ENCODE measurements at places on chromosomes 1 and 21.

GRCh38 chr1:67432745-67433144 lies 2.5 kb upstream of the SERBP1 start:
- DNase-seq: no peak

DNA sequence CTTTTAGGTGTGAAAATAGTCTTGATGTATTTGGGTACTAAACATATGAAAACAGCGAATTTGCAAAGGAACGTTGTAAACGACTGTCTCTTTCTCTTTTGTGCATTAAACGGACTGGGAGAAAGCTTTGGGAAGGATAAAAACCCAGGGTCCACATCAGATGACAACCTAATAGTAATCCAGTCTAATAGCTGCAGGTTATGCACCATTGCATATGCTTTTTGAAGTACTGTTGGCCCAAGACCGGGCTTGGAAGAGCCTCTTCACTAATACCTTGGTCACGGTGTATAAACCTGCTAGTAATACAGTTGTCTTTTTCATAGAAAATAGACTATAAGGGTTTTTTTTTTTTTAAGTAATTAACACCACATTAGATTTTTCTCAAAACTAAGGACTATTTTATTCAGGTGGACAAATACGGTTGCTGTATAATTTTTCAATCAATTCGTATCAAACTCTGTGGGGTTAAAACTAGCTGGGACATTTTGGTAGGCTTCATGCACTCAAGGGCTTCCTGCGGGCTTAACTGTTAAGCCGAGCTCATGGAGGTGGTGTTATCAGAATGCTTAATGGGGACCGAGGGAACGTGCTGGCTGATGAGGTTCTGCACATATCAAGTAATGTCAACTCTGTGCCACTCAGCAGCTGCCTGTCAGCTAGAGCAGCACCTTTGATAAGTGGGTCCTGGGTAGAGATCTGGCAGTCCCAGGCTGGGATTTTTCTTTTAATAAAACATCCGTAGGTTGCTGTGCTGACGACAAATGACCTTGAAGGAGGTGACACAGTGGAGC lies 2.1 kb downstream of the RYR2 start:
- no peak for DNase-seq

DNA sequence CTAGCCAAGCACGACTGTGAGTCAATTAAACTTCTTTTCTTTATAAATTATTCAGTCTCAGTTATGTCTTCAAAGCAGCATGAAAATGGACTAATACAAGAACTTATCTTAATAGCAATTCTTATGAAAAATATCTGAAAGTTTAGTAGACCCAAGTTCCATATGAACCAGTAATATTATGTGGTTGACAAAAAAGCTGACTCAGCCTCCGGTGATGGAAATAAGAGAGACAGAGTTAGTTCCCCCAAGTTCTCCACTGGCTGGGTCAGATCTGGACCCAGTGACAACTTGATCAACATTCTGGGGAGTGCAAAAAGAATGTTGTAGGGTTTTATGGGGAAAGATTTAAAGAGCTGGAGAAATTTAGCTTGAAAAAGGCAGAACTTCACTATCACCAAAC lies 72.5 kb upstream of the DNAH14 start:
- DNase-seq: no peak

DNA sequence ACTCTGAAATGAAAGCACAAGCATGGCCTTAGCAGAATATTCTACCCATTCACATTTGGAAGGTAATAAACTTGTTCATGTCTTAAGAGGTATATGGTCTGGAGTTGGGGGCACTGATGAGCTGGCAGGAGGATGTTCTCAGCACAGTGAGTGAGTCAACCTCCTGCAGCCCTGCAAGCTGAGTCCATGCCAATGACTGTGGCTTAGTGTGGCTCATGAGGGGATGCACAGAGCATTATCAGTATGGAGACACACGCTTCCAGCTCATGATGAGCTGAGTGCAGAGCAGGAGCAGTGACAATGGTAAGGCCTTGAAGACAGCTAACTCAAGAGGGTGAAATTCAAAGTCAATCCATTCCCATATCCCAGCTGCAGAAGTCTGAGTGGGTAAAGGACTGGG lies 102.3 kb downstream of the TNFSF18 start:
- peak; percentile 18 for DNase-seq

GRCh38 chr1:31583995-31584868 lies 7.9 kb downstream of the TINAGL1 start:
- no peak for DNase-seq

- no peak for DNase-seq
These were observed 16.6 kb downstream of the C21orf91 start for GRCh38 chr21:17802572-17802971.

- no peak for DNase-seq
These were observed 70.3 kb upstream of the PRDX6 start for GRCh38 chr1:173406783-173407230.

DNA sequence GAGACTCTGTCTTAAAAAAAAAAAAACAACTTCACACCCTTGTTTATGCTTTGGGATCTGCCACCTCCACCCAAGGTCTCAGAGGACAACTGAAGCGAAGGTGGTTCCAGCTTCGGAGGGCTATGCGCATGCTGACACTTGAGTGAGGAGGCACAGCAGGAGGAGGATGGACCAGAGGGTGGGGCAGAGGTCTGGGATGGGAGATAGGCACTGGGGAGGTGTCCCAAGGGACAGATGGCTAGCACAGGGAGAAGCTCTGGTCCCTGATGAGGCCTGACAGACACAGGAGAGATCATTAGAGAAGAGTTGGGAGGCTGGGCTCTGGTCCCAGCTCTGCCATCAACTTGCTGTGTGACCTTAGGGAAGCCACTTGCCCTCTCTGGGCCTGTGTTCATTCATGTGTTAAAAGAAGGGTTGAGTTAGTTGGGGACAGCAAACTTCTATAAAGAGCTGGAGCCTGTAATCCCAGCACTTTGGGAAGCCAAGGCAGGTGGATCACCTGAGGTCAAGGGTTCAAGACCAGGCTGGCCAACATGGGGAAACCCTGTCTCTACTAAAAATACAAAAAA lies 16.8 kb downstream of the E2F2 start:
- no peak for DNase-seq

DNA sequence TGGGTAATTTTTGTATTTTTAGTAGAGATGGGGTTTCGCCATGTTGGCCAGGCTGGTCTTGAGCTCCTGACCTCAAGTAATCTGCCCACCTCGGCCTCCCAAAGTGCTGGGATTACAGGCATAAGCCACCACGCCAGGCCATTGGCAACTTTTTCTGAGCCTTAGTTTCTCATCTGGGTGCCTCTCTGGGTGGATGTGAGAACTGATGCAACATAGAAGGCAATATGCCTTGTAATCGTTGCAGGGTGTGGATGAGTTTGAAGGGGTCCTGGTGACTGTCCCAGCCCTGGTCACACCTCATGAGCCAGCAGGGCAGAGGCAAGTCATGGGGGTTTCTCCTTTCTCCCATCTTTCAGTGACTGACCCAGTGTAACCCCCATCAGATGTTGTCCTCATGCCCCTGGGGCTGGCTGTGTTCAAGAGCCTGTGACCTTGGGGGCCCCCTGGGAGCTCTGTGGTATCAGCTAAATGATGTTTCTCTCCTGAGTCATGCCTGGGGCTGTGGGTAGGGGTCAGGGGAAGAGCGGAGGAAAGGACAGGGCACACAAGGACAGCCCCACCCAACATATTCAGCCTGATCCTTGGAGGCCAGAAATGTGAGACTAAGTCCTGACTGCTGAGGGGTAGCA lies 3.6 kb downstream of the COL9A2 start:
- DNase-seq: no peak

DNA sequence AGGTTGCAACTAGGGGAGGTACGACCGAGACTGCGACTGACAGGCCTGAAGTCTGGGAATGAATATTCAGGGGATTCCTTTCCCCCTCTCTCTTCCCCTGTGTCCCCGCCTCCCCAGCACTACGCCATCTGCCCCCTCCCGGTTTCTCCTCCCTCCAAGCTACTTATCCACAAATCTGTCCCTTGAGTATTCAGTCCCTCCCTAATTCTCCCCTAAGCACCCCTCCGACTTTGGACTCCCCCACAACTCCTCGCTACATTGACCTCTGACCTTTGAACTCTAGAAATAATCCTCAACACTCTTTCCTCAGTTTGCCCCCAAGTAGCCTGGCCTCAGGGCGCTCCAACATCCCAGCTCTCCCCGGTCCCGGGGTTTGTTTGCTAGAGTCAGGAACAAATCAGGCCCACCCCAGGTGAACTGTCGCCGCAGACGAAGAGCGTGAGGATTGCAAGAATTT lies 393 bp downstream of the LYSMD1 start:
- DNase-seq: no peak

- peak; percentile 69 for DNase-seq
These were observed 186.5 kb downstream of the FASLG start for GRCh38 chr1:172845371-172845770.

DNA sequence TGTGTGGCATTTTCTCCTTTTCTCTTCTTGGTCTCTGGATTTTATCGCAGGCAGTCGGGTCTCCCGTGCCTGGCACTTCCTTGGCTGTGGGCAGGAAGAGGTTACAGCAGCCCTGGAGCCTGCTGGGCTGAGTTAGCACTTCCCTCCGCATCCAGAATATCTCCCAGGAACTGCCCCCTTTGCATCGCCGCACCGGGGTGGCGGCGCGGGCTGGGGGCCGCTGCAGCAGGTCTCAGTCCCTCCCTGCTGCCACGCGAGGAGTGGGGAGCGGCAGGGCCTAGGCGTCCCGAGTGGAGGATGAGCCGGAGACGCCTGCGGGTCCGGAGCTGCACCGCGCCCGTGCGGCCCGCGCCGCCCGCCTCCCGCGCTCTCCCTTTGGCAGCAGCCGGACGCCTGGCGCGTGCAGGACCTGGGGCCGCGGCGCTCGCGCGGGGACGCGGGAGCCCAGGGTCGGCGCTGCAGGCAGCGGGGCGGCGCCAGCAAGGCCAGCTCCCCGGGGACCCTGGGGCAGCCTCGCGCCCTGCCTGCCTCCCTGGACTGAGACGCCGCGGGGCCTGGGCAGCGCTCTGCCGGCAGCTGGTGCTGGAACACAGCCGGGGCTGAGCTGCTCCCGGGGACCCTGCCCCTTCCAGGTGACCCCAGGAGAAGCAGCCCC lies 192.8 kb downstream of the PRDM2 start:
- no peak for DNase-seq

DNA sequence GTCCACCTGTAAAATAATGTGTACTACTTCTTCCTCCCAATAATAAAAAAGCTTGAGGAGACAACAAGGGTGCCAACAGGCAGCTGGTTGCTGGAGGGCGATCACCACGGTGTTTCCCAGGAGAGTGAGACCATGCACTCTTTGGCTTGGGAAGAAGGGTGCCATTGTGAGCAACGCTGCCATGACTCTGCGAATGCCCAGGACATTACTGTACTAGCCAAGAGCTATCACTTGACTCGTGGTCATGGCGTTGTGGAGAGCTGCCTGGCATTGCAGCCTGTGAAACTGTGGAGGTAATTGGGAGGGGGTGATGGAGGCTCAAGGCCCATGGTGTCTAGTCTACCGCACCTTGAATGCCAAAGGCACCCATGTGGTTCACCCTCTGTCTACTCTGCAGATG lies 14.6 kb upstream of the PRMT2 start:
- DNase-seq: no peak

DNA sequence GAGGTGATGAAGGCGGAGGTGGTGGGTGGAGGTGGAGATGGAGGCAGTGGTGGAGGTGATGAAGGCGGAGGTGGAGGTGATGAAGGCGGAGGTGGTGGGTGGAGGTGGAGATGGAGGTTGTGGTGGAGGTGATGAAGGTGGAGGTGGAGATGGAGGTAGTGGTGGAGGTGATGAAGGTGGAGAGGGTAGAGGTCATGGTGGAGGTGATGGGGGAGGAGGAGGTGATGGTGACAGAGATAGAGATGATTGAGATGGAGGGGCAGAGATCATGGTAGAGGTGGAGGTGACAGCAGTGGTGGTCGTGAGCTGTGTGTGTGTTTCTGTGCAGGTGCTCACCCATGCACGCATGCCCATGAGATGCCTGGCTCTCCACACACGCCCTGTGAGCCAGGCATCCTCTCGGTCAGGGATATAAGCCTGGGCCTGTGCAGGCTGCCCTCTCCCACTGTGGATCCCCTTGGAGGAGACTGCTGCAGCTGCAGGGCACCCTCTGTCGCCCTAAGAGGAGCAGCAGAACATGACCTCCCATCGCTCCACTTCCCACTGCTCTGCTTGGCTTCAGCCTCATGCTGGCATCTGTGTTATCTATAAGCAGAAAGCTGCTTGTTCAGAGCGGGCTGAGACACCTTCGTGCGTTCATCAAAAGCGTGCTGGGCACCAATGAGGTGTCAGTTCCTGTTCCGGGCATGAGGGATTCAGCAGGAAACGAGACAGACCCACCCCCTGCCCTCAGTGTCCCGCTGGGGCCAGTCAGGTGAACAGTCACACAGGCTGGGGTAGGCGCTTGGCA lies 20.5 kb upstream of the NPHP4 start:
- DNase-seq: no peak

Measured in stimulated activated CD4-positive, alpha-beta T cell treated with anti-CD3 and anti-CD28 coated beads, Interleukin-4, amount 100 ng/mL, for 24 hours (primary cell).